Adipocyte (in vitro differentiated cells): ENCODE measurements at places on chromosomes 11 and 22.
A peak's percentile ranks its signal among the peaks of the same experiment; 100 is the strongest.

GRCh38 chr11:101127699-101128570, 1.7 kb downstream of the PGR start:
- DNase-seq = peak; percentile 9

GRCh38 chr11:67283481-67283963, 5.6 kb upstream of the ANKRD13D start:
- DNase-seq = no peak

GRCh38 chr22:47107431-47107830, 345.0 kb downstream of the TBC1D22A start:
- DNase-seq = peak; percentile 71

DNA sequence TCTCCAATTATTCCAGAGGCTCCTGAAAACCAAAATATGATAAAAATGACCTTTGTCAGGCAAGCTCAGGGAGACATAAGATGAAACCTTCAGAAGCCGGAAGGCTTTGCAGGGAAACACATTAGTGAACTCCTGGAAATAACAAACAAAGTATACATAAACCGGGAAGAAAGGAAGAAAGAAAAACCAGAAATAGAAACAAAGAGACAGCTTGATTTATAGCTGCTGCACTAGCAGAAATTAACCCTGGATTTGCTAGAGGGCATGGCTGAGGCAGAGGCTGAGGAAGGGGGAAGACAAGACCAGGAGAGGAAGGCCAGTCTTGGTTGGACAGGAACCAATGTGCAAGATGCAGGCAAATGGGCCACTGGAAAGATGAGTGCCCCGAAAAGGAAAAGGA, 33.3 kb downstream of the SLC22A25 start:
- no peak for DNase-seq

DNA sequence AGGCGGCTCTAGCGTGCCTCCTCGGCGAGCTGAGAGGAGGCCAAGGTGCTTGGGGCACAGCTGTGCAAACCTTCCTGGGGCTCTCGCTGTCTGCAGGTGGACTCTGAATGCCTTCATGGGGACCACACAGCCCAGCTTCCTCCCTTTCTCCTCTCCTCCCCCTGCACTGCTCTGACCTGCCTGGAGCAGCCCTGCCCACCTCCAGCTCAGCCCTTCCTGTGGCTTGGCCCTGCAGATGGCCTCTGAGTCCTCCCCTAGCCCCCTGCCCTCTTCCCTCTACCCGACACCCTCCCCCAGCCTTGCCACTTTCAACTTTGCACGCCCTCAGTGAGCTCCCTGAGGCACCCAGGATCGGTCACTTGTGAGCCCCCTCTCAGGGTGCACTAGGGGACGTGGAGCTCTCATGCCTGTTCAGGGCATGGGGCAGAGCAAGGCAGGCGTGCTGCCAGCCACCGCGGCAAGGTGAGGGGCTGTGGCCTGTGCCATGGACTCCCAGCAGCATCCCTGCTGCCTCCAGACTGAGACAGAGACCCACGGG, 31.4 kb downstream of the PPM1F start:
- no peak for DNase-seq

GRCh38 chr11:61961570-61962212, 5.7 kb downstream of the FTH1 start:
- DNase-seq = peak; percentile 63
